ENCODE measurements at places on chromosomes 7 and 10.

GRCh38 chr7:25391961-25392587 lies 163.8 kb upstream of the NPVF start:
- no peak for DNase-seq

DNA sequence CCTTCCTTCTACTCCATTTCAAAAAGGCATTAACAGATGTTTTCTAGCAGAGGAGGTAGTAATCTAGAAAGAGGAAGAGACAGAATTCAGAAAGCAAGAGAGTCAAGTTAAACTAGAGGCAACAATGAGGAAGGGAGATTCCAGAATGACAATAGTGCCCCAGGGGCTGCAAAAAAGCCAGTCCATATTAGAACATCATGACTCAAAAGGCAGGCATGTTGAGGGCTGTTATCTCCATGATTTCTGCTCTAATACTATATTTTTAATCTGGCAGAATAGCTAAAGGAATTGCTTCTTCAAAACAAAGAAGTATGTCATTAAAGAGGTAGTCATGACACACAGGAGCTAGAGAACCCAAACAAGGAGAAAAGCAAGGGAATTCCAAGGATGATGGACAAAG lies 599.6 kb downstream of the INHBA start:
- no peak for DNase-seq

DNA sequence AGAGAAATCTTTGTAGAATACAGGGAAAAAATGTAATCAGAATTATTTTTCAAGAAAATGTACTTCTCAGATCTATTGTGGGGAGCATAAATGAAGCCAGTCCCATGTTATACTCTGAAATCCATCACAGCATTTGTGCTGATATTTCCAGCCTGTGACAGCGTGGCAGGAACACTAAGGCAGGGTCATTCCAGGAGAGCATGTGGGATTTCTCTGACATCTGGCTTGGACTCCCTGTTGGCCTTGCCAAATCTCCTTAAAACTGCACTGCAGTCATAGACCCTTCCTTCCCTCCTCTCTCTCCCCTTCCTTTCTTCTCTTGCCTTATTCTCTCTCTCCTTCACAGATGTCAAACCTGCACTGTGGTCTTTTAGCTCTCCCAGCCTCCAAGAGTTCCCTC lies 6.5 kb upstream of the TSPAN13 start:
- DNase-seq = no peak

DNA sequence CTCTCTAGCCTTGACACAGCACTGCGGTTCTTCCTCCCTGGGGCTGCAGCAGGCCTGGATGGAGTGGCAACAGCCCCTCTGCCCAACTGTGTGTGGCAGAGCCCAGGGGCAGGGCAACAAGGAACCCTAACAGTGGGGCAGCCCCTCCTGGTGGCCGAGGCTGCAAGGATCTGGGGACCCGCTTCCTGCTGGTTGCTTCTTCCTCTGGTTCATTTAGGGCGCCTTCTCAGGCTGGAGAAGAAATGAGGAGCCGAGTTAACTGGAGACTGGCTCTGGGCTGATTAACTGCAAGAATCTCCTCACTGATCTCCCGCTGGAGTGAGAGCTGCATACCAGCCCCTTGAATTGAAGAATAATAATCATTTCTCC lies 80.1 kb upstream of the EMX2 start:
- no peak for DNase-seq

DNA sequence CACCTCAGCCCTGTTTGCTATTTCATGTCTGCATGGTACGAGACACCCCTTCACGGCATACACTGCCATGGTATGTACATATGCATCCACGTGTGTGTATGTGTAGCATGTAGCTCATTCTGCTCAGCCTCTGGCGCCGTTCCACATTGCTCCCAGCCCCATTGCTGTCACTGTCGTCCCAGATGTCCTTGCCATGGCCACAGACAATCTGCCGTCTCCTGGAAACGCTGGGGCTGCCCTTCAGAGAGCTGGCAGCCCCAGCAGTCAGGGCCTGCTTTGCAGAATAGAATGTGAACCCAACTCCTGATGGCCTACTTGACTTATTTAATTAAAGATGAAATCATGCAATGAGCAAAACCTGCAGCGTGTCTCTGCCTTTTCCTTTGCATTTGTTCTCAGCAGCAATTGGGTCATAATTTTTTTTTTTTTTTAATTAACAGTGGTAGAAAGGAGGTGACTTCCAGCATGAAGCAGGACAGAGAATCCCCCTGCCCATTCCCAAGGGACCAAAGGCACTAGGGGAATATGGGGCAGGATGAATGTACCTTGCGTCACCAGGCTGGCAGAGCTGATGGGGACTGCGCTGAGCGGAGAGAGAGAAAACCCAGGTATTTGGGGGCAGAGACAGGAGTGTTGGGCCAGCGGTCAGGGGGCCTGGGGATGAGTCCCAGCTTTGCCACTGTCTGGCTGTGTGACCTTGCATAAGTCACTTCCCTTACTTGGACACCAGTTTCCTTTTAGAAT lies 49.2 kb downstream of the CHST3 start:
- no peak for DNase-seq

DNA sequence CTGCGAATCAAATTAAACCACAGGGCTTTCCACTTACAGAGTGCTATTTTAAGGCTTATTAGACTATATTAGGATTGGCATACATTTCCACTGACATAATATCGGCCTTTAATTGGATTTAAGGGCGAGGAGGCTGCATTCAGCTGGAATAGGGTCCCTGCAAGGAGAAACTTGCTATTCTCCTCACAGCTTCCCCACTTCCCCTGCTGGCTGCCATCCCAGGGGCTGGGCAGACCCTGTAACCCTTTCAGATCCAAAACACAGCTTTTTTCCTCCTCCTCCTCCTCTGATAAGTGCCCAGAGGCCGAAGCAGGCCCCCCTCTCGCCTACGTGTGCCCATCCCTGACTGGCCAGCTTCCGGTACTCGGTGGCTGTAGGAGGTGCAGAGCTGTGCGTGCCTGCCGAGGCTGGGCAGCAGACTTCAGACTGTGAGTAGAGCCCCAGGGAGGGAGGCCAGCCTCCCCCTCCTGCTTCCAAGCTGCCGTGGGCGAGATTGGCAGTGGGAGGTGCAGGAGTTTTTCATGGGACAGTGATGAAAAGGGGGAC lies 224.2 kb downstream of the PLXNA4 start:
- no peak for DNase-seq

GRCh38 chr10:82267014-82267413 lies 392.0 kb downstream of the NRG3 start:
- DNase-seq = no peak

All from dermis microvascular lymphatic vessel endothelial cell (primary cell).